ENCODE measurements at places on chromosomes 16 and 17.

DNA sequence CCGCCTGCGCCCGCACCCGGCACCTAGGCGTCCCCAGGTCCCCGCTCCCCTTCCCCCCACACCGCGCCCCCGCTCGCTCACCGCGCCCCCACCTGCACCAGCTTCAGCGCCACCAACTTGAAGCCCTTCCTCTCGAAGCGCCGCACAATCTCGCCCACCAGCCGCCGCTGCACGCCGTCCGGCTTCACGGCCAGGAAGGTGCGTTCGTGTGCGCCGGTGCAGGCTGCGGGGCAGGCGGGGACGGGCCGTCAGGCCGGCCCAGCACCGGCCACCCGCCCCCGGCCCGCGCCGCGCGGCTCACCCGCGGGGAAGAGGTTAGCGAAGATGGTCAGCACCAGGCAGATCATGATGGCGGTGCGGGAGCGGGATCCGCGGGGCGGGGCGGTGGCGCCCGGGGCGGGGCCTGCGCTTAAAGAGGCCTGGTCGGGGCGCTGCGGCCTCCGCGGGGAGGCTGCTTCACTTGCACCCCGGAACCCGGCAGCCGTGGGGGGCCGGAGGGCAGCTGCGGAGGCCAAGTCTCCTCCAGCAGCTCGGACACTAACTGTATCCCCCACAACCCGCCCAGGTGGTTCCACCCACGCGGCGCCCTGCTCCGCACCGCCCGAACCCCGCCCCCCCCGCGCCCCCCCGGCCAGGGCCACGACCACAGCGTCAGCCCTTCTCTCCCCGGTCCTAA is at the start of gene NME3:
Gene NME3, minus strand, starts transcription at position 356 of the 676 bp plus-strand sequence. Its CDS starts 9 bp downstream, at position 347.
- peak; percentile 39 for DNase-seq

- DNase-seq = no peak
Observed at GRCh38 chr17:35542990-35543389, 5.5 kb upstream of the SLFN12L start.

GRCh38 chr17:1992541-1992940 is 32.6 kb downstream of the RTN4RL1 start:
- DNase-seq = no peak

DNA sequence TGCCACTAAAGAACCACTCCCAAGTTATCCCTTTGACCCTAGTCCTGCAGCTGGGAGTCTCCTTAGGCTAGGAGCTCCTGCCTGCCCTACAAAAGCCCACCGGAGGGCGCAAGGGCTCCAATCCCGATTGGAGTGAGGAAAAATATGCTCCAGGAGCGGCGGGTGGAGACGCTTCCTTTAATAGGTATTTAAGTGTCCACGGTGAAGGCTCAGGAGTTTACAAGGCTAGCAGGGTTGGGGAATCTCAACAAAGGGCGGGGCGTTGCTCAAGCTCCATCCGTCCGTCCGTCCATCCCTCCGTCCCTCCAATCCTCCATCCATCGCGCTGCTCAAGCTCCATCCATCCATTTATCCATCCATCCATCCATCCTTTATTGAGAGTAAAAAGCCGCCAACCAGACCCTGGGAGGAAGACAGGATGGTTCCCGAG is 556 bp upstream of the SPNS1 start:
- peak; percentile 47 for DNase-seq

- DNase-seq = no peak
Observed at GRCh38 chr17:7557147-7557764, 1.3 kb upstream of the TNFSF13 start.

DNA sequence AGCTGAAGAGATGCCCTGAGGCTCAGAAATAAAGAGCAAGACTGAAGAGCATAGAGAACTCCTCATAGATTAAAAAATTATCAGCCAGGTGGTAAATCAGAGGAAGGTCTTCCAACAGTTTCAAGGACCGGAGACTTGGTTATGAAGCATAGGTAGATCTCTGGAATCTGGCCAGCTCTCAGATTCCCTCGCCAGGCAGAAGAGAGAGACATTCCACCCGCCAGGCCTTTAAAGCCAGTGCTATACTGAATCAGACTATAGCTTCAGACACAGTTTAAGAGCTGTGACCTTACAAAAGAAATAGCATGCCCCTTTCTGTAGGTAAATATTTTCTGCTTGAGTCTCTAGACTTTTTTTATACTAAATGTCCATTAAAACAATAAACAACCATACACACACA is 70.3 kb downstream of the NFATC3 start:
- no peak for DNase-seq

- no peak for DNase-seq
Observed at GRCh38 chr16:57349212-57350031, 9.2 kb upstream of the CCL22 start.

- no peak for DNase-seq
Observed at GRCh38 chr16:87703835-87704375, 61.9 kb downstream of the KLHDC4 start.

DNA sequence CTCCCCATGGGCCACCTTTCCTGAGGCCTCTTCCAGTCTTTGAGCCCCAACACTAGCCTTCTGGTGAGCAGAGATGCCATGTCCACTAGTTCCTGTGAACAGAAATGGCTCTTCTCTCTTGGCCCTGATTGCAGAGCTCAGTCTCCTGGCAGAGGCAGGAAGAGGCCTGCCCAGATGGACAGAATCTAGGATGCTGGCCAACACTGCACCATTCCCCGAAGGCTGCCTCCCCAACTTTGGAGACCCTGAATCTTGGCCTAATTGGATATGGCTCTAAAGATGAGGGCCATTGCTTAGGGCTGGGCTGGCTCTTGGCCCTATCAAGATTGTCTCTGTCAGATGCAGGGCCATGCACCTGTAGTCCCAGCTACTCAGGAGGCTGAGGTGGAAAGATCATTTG is 18.0 kb upstream of the DYNLL2 start:
- no peak for DNase-seq

Data from NCI-H2081 (cell line).